ENCODE measurements at places on chromosomes 4 and X.
A peak's percentile ranks its signal among the peaks of the same experiment; 100 is the strongest.

DNA sequence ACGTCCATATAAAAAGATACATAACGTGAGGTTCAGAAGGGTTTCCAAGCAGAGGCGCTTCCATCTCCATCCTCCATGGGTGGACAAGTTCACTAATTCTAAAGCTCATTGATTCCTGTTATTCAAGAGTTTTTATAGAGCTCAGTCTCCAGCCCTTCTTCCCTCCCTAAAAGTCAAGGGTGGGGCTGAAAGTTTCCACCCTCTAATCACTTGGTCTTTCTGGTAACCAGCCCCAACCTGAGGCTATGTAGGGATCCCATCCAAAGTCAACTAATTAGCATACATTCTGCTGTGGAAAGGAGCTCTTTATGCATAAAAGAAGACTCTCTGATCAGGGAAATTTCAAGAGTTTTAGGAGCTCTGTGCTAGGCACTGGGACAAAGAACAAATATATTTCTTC, 46.9 kb upstream of the VEGFC start:
- DNase-seq = no peak

GRCh38 chr4:32423267-32423666, 1703.1 kb downstream of the PCDH7 start:
- no peak for DNase-seq

DNA sequence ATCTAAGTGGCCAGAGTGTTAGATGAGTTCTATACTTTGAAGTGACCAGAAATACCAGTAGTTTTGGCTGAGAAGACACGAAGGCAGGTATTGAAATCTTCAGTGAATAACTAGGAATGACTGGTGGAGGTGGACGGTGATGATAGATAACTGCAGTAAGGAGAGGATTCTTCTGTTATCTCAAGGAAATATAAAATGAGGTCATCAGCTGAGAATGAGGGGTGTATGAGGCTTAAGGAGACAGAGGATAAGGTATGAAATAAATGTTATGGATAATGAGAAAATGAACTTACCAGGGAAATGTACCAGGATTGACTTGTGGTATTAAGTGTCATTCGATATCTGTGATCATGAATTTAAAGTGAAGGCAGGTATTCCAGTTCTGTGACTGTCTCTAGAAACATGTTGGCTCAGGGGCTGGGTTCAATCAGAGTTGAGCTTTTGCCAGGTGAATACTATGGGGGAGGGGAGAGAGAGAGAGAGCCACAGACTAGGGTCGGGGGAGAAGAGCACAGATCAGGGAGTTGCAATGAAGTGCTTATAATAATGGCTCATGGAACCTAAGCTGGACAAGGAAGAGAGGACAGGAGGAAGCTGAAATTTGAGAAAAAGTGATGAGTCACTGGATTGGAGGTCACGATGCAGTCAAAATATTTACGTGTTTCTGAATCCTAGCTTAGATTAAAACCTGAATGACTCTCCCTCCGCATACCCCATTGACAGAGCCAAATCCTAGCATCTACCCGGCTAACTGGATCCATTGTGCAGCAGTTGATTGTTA, 37.5 kb upstream of the BRS3 start:
- no peak for DNase-seq

DNA sequence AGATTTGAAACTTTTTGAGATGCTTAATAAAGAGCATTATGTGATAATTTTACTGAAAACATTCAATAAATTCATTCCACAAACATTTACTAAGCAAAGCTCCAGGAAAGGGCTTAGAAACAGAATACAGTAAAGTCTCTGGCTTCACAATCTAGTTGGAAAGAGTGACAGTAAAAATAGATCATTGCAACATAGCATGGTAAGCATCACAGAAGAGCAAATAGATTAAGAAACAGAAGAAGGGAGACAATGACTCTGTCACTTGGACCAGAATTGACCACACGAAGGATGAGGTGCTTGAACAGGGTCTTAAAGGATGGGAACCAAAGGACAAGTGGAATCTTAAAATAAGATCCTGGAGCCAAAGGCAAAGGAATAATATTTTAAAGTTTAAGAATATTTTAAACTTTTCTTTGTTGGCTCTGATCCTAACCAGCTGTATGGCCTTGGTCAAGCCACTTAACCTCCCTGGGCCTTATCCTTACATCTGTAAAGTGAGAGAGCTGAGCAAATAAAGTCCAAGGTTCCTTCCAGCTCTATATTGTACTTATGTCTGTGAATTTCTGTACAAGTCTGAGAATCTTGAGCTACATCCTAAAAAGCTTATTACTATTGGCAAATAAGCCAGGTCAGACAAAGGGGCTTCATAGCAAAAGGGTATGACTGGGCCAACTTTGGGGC, 33.9 kb downstream of the SEC24D start:
- DNase-seq = no peak

DNA sequence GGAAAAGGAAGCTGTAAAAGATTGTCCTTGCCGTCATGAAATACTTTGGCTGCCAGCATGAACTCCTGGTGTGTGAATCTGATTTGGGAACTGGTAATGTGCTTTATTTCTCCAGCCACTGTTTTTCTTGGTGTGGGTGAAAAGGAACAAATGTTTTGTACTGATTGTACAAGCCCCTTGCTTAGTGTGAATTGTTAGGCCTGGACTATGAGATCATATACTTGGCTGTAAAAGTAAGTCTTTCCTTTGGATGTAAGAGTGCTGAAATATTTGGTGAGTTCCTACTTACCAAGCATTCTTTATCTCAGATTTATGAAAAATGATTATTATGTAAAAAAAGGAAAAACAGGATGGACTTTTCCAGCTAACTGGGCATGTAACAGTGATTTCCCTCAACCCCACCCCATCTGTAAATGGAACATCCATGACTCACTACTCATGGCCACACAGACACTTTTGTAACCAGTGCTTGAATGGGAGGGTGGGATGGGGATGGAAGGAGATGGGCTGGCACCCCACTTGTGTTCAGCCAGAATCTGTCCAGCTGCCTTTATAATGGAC, 6.3 kb downstream of the FNIP2 start:
- DNase-seq = no peak

- no peak for DNase-seq
These were observed 1399.1 kb upstream of the PCDH7 start for GRCh38 chr4:29320947-29321620.

GRCh38 chr4:153519687-153520086, 53.5 kb downstream of the TMEM131L start:
- no peak for DNase-seq

- no peak for DNase-seq
These were observed 181.2 kb upstream of the PPP3CA start for GRCh38 chr4:101528526-101528925.

DNA sequence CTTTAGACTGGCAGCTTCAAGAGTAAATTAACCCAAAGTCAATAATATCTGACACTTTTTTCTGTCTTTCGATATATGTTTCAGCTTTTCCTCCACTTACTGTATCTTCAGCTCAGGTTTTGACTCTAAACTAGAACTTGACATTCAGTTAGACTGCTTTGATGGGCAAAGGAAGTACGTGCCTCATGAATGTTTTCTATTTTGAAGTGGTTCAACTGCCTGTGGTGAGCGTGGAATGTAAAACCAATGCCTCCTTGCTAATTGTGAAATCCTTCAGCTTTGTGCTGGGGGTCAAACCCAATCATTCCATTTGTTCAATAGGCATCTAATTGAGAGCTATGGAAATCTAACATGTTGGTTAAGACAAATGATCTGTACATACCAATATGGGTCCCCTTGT, 857.0 kb upstream of the HTR2C start:
- DNase-seq = no peak

DNA sequence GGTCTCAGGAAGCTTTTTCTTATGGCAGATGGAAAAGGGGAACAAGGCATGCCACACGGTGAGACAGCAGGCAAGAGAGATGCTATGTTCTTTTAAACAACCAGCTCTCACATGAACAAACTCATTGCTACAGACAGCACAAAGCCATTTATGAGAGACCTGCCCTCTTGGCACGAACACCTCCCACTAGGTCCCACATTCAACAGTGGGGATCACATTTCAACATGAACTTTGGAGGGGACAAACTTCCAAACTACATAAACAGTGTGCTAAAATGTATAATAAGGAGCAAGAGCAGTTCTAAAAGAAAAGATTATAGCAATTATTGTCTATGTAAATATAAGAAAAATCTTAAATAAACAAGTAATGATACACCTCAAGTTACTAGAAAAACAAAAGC, 391.8 kb upstream of the CPXCR1 start:
- DNase-seq = no peak

DNA sequence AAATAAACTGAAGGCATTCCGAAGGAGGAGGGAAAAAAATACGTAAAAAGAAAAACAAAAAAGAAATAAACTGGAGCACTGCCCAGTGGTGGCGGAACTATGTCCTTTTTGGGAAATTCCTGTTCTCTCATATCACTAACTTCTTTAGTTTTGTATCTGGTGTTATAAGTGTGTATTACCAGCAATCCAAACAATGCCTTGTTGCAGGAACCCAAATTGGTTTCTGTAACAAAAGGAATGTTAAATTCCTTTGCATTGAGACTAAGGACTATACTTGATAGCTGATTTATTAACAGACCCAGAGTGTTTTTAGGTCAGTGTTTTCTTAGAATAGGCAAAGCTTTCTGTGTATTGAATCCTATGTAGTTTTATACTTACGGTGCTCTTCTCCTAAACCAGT, 6.6 kb downstream of the CCNG2 start:
- DNase-seq = no peak

- DNase-seq = peak; percentile 47
These were observed 57.3 kb upstream of the STIM2 start for GRCh38 chr4:26803211-26803861.

- DNase-seq = no peak
These were observed 39.1 kb upstream of the NSUN7 start for GRCh38 chr4:40710484-40711254.

DNA sequence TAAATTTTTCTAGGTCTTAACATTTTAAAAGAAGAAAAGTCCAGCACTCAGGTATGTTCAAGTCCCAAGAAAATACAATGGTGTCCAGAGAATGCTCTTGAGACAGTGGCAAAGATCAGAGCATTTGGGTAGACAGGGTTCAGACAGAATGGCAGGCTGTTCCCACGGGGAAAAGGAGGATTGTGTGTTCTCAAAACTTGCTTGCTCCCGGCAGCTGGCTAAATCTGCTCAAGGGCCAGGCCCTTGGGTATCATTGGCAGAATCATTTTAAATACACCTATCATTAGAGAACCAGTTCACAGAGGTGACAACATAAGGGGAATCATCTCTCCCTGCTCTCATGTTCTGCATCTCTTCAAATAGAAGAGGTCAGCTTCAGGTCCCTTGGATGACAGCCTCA, 456.3 kb downstream of the DTHD1 start:
- DNase-seq = no peak

GRCh38 chrX:7110821-7111276, 36.7 kb upstream of the STS start:
- DNase-seq = no peak

GRCh38 chrX:115425359-115425758, 135.6 kb upstream of the PLS3 start:
- no peak for DNase-seq

DNA sequence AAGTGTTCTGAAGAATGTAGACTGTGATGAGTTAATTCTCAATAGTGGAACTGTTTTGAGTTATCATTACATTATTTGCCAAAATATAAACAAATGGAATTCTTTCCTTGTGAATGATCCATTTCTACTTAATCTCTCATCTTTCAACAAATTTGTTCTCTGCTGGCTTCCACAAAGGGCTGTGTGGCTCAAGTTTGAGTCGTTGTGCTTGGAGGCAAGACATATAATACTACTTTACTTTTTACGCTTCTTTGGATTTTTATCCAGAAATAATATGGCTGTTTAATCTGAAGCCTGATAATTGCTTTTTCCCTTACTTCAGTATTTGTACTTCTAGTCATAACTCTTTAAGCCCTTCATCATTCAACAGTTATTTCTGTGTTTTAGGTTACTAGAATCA, 169.5 kb downstream of the ARHGAP10 start:
- no peak for DNase-seq

DNA sequence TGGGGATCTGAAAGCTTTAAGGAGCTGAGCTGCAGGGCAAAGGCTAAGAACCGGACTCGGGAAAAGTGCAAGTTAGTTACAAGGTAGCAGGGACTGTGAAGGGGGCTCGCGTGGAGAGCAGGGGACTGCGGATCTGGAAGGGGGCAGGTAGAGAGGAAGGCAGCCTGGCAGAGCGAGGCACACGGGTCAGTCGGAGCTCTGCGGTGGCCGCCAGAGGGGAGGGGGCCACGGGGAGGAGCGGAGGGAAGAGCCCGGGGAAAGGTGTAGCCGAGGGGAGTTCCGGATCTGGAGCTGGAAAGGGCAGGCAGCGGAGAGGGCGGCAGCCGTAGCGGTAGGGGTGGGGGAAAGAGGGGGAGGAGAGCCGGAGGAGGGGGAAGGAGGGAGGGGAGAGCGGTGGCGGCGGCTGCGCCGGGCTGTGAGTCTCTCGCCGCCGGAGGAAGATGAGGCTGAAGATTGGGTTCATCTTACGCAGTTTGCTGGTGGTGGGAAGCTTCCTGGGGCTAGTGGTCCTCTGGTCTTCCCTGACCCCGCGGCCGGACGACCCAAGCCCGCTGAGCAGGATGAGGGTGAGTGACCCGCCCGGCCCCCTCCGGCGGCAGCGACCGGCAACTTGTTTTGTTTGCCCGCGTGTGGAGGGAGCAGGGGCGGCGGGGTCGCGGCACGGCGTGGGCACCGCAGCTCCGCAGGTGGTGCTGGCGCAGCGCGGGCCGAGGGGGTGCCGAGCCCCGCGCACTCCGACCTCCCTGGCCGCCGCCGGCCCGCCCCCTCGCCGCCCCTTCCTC, at the start of gene GALNT7:
GALNT7 (plus strand) TSS at position 416 of the 782 bp plus-strand sequence; CDS start at position 441, 25 bp downstream.
- DNase-seq = peak; percentile 88

DNA sequence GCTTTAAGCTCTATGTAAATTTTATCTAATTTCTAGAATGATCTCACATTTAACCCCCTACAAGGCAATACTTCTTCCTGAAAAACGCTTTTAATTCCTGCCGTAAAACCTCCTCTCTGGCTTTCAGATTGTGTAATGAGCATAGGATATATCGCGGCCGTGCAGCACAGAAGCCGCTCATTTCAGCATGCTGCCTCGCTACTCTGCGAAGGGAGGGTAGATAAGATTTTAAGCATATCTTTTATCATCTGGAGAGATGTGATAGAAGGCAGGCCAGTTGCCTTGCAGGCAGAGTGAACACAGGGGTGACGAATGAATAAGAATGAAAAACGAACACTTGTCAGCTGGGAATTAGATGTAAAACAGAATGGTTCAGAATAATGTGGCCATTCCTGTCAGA, 265.5 kb downstream of the UNC5C start:
- DNase-seq = no peak

DNA sequence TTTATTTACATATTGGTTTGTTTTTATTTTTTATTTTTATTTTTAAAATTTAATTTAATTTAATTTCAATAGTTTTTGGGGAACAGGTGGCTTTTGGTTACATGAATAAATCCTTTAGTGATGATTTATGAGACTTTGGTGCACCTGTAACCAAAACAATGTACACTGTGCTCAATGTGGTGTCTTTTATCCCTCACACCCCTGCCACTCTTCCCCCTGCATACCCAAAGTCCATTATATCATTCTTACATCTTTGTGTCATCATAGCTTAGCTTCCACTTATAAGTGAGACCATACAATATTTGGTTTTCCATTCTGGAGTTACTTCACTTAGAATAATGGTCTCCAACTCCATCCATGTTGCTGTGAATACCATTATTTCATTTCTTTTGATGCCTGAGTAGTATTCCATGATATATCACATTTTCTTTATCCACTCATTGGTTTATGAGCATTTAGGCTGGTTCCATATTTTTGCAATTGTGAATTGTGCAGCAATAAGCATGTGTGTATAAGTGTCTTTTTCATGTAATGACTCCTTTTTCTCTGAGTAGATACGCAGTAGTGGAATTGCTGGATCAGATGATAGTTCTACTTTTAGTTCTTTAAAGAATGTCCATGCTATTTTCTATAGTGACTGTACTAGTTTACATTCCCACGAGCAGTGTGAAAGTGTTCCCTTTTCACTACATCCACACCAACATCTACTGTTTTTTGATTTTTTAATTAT, 157.1 kb downstream of the CPXCR1 start:
- no peak for DNase-seq
